Smooth muscle cell of trachea (primary cell): ENCODE measurements at places on chromosomes 6 and 20. TPM values are rescaled to one million over a fixed set of nuclear protein-coding genes. Genes with fewer than 3 reads are reported as not detected.

Gene FKBP1C
- 0.17 and 0.87 TPM in 2 replicates for total RNA-seq

Gene ARMC12
- 0.29 and 1.2 TPM in 2 replicates for total RNA-seq

Gene BPIFB4
- not detected in 2 replicates for total RNA-seq

Gene FARS2
- total RNA-seq = 27.5 and 37.2 TPM in 2 replicates

Gene SUMO4
- 1.7 and 3.2 TPM in 2 replicates for total RNA-seq

Gene PPP1R16B
- under 0.01 and 0.15 TPM in 2 replicates for total RNA-seq

Gene ELOVL4
- total RNA-seq = 5.6 and 8.7 TPM in 2 replicates

Gene GPR6
- not detected in 2 replicates for total RNA-seq

Gene SAMD3
- total RNA-seq = 2.0 and 5.1 TPM in 2 replicates

Gene MCCD1
- total RNA-seq = not detected in 2 replicates

Gene STX7
- 37.8 and 39.7 TPM in 2 replicates for total RNA-seq

Gene PROCR
- 36.4 and 49.1 TPM in 2 replicates for total RNA-seq

Gene HCK
- not detected in 2 replicates for total RNA-seq

Gene EYA4
- total RNA-seq = 26.2 and 29.9 TPM in 2 replicates

Gene PGC
- total RNA-seq = not detected in 2 replicates

Gene AVP
- total RNA-seq = not detected in 2 replicates

Gene PSORS1C1
- 0.29 and 0.99 TPM in 2 replicates for total RNA-seq

Gene AHCY
- 70.3 and 92.1 TPM in 2 replicates for total RNA-seq

Gene DEFB127
- total RNA-seq = not detected in 2 replicates

Gene ALDH8A1
- 0.33 and 2.0 TPM in 2 replicates for total RNA-seq

Gene PIGU
- 6.6 and 8.0 TPM in 2 replicates for total RNA-seq

Gene RNF144B
- total RNA-seq = 1.0 and 1.2 TPM in 2 replicates

Gene GRIK2
- 0.58 TPM in 1 of 2 replicates, not detected in the other for total RNA-seq

Gene PM20D2
- total RNA-seq = 3.3 and 3.8 TPM in 2 replicates

Gene C6orf136
- total RNA-seq = 3.2 and 6.0 TPM in 2 replicates

Gene TFAP2D
- total RNA-seq = not detected in 2 replicates
